ENCODE measurements at places on chromosomes 2 and 18.

DNA sequence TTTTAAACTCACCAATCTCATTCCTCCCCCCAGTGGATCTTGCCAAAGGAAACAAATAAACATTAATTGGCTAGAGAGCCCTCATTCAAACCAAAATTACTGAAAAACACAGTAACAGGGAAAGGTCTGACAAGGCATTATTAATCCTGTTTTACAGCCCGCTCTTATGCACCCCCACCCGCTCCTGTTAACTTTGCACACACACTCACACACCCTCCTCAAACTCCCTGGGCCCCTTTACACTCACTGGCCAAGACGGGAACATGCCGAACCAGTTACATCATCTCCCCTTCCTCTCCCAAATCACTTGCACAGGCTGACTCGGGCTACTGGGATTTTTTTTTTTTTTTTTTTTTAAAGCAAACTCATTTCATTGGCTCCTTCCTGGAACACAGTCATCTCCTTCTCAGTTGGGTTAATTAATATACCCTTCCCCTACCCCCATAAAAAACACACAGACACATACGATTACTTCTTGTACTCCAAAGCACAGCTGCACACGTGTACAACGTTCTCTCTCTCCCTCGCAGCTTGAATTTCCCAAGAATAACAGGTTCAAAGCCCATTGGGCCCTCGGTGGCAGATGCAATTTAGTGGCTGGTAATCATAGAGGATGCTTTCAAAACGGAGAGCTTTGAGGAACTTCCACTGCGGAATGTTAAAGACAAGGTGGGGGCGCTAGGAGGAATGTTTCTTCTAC, 31.8 kb downstream of the KLF7 start:
- peak; percentile 79 for DNase-seq

DNA sequence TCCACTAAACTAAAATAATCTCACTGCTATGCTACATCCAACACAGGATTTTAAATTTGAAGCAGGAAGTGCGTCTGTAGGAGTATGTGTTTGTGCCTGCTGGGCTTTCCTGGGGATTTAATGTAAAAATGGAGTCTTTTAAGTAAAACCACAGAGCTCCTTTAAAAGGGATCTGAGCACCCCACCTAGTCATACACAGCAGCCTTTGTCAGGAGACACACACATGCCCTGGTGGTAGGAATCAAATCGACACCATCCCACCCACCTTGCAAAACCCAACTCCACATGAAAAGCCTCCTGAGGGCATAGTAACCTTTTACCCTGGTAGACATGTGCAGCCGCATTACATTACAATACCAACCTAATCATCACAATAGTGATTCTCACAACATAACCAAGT, 29.1 kb downstream of the UXS1 start:
- DNase-seq: no peak

GRCh38 chr2:158745067-158745865, 49.9 kb upstream of the DAPL1 start:
- DNase-seq: peak; percentile 70

- no peak for DNase-seq
These were observed 51.7 kb downstream of the KCNIP3 start for GRCh38 chr2:95348609-95349567.

DNA sequence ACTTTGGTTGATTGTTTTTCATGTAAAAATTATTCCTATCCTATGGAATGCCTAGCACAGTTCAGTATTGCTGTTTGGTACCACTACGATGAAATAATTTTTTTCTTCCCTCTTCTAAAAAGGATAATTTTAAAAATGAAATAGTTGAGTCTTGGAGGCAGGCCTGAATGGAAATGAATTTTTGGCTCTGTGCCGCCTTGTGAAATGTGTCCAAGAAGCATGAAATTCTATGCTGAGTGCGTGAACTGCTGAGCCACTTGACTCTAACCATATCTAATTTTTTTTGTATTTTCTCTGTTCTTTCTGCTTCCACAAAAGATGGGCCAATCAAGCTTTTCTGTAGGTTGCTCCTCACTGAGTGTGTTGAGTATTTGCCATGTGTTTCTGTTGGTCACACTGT, 95.0 kb downstream of the PRPF40A start:
- no peak for DNase-seq

DNA sequence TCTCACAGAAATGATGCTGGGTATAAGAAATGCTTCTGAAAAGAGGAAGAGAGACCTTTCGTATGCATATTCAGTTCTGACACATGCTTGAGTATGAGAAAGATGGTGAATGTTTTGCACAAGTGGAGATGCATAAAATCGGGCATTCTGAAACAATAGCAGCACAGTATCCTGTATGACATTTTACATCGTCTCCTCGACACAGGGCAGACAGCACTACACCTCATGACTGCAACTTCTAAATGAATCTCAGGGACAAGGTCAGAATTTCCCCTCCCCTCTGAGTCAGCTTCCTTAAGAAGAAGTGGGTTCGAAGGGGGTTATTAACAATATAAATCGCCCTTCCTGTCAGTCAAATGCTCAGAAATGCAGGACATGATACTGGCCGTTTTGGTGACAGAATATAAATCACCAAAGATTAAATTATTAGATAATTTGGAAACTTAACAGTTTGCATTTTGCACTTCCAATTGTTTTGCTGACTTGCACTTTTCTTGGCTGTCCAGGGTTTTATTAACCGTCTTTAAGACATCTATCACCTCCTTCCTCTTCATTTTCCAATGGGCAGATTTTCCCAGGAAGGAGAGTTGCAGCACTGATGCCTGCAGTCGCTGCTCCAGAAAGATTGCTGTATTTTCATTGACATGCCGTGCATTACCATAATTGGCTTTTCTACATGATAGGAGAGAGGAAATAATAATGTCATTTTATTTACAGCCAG, 57.2 kb downstream of the TSHZ1 start:
- DNase-seq: no peak

- peak; percentile 85 for DNase-seq
These were observed at the start of gene ANXA4 for GRCh38 chr2:69741575-69742321. Gene ANXA4 (plus strand): TSS chr2:69742134. CDS start chr2:69781566, 39,432 bp downstream.

- DNase-seq: no peak
These were observed 322.3 kb upstream of the TFPI start for GRCh38 chr2:187876554-187876953.

GRCh38 chr2:210654091-210654490, 97.7 kb downstream of the CPS1 start:
- DNase-seq: no peak

GRCh38 chr2:51918113-51918512, 886.2 kb upstream of the NRXN1 start:
- DNase-seq: no peak

- DNase-seq: no peak
These were observed 109.3 kb downstream of the ANTXR1 start for GRCh38 chr2:69122271-69122670.

DNA sequence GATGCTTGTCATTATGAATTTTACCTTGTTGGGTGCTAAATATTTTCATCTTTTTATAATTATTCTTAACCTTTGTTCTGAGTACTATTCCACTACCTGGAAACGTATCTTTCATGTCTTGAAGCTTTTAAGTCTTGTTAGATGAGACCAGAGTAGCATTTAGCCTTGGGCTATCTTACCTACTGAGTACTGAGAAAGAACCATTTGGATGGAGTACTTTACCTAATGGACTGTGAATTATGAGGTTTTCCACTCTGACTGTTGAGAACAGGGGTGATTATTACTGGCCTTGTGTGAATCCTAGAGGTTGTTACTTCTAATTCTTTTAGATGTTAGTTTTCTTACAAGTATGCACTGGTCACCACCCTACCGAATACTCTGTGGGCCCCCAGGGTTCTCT, 63.5 kb downstream of the CCDC102B start:
- DNase-seq: no peak

DNA sequence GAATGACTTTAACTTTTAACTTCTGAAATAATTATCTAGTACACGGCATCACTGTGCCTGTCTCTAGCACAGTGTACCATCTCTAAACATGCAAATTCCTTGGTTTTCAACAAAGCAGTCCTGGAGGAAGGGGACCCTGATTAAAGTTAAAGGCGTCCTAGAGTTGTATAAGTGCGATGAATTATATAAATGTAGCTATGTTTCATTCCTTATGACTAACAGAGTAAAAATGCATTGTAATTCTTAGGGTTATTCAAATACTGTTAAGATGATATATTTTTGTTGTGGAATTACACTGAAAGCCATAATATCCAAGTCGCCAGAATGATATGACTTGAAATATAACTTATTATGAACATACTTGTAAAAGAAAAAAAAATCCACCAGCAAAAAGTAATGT, 544.9 kb upstream of the LINC00305 start:
- DNase-seq: no peak

GRCh38 chr2:189954989-189955388, 107.5 kb downstream of the MSTN start:
- DNase-seq: no peak

DNA sequence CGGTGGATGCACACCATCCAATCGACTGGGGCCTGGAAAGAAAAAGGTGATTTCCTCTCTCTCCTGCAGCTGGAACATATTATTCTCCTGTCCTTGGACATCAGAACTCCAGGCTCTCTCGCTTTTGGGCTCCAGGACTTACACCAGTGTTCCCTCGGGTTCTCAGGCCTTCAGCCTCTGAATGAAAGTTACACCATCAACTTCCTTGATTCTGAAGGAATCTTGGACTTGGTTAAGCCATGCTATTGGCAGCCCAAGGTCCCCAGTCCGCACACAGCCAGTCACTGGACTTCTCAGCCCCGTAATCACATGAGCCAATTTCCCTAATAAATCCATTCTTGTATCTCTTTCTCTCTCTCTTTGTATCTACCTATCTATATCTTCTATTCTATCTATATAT, 418.9 kb downstream of the IRS1 start:
- no peak for DNase-seq

- DNase-seq: no peak
These were observed 63.6 kb downstream of the ZBTB7C start for GRCh38 chr18:48345596-48345995.

GRCh38 chr2:168211664-168212163, 35.7 kb downstream of the STK39 start:
- DNase-seq: no peak

GRCh38 chr2:111618978-111619902, 264.8 kb downstream of the ANAPC1 start:
- DNase-seq: no peak

GRCh38 chr2:221606424-221606823, 34.3 kb upstream of the EPHA4 start:
- no peak for DNase-seq

DNA sequence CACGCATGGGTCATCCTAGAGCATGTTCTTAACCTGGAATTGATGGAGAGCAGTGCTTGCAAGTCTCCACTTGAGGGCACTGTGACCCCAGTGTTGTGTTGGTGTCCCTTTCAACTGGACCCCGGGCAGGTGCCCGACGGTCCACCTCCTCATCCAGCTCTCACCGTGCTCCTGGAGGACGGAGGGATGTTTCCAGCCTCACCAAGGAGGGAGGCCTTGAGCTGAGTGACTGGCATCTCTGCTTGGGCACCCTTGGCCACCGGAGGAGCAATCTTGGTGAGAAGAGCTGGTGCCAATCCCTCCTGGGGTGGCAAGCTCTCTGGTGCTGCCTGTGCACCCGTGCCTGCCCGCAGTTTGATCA, 45.4 kb upstream of the ASB18 start:
- DNase-seq: no peak

GRCh38 chr2:102126169-102126568, 16.4 kb upstream of the IL1R1 start:
- no peak for DNase-seq

All from right forelimb (tissue), 1 donor.